Stimulated activated effector memory CD8-positive, alpha-beta T cell treated with anti-CD3 and anti-CD28 coated beads, Interleukin-12 subunit alpha, Interleukin-12 subunit beta, amount 100 ng/mL, for 72 hours (primary cell): ENCODE measurements at places on chromosomes 11 and 22.

GRCh38 chr11:64868904-64869570 lies 9.4 kb downstream of the EHD1 start:
- DNase-seq: no peak

- DNase-seq: no peak
Measured at GRCh38 chr11:120694726-120695125, 183.2 kb downstream of the GRIK4 start.

- DNase-seq: no peak
Measured at GRCh38 chr22:40430991-40431390, 60.6 kb downstream of the SGSM3 start.

DNA sequence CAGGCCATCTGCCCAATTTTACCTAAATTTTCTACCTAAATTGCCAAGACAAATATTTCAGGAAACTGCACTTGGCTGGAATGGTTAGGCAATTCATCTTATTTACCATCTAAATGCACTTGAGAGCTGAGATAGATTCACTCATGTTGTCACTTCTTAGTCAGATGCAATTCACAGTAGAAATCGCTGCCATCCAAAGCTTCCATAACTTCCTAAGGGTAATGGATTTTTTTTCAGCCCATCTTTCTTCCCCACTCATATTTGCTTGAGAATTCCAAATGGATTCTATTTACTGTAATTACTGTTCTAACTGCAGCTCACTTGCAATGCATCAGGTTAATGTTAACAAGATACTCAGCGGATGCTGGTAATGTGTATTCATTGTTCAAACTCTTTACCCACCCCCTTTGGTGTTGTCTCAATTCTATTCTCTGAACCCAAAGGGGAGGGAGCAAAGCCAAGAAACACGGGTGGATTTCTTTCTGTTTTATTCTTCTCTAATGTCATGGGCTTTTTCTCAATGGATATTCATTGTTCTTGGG lies 96.0 kb downstream of the TENM4 start:
- DNase-seq: no peak

- no peak for DNase-seq
Measured at GRCh38 chr11:119121811-119122124, 388 bp downstream of the HINFP start.

DNA sequence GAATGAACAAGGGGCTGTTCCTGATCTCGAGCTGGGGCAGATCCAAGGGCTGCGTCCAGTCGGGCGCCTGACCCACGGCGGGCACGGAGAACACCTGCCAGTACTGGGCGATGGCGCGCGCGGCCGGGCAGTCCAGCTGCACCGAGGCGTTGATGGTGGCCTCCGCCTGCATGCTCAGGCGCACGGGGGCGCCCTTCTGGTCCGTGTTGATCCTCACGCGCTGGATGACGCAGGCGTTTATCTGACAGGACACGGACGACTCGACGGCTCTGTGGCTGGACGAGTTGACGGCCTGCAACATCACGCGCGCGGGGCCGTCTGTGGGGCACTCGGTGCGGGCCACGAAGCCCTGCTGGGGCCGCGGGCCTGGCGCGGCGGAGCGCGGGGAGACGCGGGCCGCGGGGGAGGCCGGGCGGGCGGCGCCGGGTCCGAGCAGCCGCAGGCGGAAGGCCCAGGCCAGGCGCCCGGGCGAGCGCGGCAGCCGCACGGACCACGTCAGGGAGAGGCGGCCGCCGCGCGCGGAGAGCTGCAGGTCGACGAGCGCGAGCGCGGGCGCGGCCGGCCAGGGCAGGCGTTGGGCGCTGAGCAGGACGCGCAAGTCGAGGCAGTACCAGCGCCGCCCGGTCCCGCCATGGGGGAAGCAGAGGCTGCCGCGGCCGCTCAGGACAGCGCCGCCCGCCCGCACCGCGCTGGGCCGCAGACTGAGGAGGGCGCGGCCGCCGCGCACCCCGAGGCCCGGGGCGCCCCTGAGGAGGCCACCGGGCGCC lies 511 bp downstream of the PKDREJ start:
- DNase-seq: peak; percentile 28

DNA sequence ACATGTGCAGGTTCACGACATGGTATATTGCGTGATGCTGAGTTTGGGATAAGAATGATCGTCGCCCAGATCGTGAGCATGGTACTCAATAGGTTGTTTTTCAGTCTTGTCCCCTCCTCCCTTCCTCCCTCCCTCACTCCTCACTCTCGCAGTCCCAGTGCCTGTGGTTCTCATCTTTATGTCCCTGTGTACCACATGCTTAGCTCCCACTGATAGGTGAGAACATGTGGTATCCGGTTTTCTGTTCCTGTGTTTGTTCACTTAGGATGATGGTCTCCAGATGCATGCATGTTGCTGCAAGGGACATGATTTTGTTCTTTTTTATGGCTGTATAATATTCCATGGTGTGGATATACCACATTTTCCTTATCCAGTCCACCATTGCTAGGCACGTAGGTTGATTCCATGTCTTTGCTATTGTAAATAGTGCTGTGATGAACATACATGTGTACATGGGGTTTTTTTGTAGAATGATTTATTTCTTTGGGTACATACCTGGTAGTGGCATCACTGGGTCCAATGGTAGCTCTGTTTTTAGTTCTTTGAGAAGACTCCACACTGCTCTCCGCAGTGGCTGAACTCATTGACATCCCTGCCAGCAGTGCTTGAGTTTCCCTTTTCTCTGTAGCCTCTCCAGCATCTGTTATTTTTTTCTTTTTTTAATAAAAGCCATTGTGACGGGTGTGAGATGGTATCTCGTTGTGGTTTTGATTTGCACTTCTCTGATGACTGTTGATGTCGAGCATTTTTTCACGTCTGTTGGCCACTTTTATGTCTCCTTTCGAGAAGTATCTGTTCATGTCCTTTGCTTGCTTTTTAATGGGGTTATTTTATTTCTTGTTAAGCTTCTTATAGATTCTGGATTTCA lies 16.4 kb downstream of the ZBED4 start:
- no peak for DNase-seq

DNA sequence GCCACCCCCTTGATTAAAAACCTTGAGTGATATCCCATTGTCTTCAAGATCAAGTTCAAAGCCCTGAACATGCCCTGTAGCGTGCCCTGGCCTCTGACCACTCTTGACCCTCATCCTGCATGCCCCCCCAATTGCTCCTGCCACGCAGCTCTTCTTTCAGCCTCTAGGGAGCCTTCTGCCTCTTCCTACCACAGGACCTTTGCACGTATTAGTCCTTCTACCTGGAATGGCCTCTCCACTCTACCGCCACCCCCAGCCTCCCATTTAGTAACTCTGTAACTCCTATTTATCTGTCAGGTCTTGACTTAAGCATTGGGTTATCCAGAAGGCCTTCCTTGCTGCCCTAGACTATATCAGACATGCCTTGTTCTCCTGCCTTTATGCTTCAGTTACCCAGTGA lies 203.6 kb downstream of the TRIM29 start:
- DNase-seq: no peak

DNA sequence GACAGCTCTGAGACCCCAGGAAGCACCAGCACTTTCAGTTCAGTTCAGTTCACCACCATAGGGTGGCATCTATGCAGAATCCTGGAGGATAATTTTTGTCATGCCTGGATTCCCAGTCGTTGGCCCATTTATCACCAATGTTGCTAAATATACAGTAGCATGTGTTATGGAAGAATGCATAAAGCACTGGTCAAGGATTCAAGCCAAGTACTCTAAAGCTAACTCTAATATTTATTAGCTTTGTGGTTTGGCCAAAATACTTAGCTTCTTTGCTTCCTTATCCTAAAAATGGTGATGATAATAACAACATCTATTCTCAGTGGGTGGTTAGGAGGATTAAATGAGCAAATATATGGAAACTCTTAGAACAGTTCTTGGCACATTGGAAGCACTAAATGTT lies 294.7 kb upstream of the ZC3H12C start:
- no peak for DNase-seq

DNA sequence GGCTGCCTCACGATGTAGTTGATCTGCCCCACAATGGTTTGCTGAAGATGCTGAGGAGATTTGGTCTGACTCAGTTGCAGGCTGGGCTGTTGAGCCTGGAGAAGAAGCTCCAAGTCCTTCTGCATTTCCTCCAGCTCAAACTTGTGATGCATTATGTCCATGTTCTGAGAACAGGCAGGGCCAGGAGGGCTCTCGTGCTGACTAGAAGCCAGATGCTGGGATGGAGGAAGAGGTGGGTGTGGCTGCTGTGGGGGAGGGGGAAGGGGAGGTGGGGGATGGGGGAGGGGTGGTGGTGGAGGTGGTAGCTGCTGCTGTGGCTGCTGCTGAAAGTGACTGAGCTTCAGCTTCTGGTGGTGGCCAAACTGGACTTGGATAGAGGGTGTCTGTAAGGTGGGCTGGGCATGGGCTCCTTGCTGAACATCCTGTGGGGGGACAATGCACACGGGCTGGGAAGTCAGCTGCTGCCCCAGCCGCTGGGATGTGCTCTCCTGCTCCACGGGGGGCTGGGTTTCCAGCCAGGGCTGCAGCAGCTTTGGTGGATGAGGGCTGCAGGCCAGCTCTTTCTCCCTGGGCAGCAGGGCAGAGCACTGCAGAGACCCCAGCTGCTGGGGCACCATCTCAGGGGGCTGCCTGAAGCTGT lies 42.1 kb downstream of the TRIM66 start:
- DNase-seq: no peak

DNA sequence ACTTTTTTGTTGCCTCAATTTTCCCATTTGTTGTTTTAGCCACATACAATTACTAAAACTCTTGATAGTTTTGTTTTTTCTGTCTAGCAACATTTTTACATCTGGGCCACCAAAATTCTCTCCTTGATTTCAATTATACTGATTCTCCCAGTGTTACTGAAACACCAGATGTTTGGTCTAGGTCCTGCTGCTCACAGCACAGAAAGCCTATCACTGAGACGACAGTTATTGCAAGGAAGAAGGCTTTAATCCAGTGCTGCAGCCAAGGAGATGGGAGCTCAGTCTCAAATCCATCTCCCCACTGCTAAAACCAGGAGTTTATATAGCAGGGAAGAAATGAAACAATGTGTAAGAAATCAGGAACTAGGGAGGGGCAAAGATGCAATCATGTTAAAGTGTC lies 837.7 kb upstream of the CNTN5 start:
- no peak for DNase-seq

GRCh38 chr22:40107851-40108378 lies 69.8 kb upstream of the TNRC6B start:
- DNase-seq: no peak

DNA sequence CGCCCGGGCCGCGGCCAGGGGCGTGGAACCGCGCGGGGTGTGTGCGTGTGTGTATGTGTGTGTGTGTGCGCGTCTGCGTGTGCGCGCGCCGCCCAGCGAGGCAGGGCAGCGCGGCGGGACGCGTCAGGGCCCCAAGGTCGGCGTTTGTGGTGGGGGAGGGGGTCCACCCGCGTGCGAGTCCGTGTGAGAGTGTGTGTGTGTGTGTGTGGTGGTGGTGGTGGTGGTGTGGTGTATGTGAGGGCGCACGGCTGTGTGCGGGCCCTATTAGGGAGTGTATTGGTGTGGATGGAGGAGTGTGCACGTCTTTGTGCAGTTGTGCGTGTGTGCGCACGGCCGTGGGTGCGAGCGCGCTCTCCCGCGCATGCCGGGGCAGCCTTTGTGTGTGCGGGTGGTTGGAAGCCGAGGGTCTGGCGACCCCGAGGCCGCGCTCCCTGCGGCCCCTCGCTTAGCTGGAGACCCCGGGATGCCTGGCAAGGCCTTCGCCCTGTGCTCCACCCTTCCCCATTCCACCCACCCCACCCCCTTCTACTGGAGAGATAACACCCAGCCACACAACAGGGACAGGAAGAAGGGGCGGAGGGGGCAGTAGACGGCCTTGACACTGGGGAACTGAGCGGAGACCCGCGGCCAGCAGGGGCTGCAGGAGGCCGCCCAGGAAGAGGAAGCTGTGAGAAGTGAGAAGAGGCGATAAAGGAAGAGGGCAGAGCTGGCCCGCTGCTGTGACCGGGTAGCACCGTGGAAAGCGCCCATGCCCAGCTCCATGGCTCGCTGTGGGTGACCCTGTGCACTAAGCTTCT lies 528 bp upstream of the ARRB1 start:
- DNase-seq: peak; percentile 76

- no peak for DNase-seq
Measured at GRCh38 chr11:81368192-81368591, 1365.5 kb downstream of the FAM181B start.

GRCh38 chr11:20249796-20250195 lies 89.5 kb upstream of the DBX1 start:
- no peak for DNase-seq

- DNase-seq: no peak
Measured at GRCh38 chr11:15933886-15934625, 422.3 kb downstream of the SOX6 start.

DNA sequence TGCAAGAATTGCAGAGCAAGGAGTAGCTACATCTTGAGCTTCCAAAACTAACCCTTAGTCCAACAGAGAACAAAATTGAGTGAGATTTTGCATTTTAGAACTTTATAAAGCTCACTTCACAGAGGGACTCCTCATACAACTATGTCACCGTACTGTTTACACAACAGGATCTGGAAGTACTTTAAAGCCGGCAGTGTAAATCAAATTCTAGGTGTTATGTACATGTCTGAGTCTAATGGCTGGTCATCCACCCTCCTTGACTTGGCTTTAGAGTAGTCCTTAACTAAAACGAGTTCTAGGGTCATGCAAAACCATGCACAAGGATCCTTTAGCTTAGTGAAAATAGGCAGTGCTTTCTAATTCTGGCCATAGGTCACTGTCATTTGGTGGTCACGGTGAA lies 23.5 kb downstream of the IRAG1 start:
- DNase-seq: no peak

GRCh38 chr11:106879832-106880546 lies 138.3 kb downstream of the GUCY1A2 start:
- DNase-seq: no peak

DNA sequence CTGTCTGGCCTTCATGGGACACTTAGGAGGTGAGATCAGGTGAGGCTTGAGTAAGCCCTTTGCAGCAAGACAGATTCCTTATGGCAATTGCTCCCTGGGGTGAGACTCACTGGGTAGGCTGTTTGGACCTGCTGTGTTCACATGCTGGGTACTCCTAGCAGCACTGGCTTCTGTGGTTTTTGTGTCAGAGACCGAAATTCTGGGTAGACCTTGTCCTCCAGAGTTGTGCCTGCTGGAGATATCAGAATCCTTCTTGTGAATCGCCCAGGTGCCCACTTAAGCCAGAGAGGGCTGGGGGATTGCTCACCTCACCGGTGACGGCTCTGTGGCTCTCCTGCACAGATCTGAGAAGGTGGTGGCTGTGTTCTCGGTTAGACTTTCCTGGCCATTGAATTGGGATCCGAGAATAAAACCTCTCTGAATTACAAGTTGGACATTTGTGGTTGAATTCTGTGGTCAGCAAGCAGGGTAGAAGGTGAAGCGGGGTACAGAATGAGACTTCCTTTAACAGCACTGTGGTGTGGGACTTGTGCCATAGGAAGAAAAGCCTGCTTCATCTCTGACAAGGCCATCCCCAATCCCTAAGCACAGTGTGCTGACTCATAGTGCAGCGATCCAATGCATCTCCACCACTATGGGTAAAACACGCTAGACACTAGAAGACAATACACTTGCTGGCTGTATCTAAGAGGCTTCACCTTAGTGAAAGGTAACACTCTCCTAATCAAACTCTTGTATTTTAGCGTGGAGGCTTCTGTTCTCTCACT lies 52.5 kb upstream of the TTC12 start:
- DNase-seq: no peak

DNA sequence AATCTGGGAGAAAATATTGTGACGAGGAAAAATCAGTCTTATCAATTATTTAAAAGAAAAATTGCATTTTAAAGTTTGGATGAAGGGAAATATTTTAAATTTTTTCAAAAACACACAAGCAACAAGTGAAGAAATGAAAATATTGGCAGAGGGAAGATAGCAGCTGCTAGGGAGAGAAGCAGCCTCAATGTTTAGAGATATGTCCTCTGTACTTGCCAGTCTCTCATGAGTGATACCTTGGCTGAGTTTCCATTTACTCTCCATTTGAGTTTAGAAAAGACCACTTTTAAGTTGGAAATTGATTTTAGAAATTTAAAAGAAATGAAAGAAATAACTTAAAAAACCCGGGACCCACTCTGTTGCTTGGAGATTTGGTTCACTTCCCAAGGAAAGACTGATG lies 88.6 kb upstream of the DBX1 start:
- no peak for DNase-seq
